ENCODE measurements at places on chromosomes 13 and 19.

- DNase-seq = no peak
Measured at GRCh38 chr13:112852392-112852791, 116.6 kb upstream of the MCF2L start.

DNA sequence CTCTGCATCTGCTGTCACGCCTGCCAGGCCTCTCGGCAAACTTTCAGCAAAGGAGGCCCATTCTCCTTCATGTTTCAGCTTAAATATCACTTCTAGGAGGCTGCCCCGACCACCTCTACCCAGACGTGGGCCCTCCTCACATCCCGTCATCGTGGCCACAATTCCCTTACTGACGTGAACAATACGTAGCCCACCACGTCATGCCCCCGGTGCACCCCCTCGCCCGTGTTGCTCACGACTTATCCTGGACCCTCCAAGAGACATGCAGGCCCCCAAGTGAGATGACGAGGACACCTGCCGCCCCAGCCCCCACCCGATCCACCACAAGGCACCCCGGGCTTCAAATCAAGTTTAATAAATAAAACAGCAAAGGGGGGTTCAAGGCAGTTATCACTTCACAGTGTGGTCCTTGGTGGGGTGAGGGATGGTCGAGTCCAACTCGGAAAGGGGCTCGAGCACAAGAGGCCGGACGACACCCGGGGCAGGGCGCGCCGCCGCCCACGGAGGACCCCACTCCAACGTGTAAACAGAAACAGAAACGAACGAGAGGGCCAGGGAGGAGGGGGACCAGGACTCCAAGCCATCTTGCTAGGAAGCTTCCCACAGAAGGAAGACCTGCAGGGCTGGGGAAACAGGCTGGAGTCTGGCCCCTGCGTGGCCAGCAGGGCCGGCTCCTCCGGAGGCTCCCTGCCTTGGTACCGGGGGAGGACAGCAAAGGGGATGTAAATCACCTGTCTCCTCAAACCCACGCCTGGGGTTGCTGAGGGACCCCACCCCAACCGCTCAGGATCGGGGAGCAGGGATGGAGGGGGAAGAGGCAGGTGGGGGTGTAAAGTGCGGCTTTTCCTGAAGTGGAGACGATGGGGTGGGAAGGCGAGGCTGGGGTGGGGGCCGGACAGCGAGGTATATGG lies 14.3 kb upstream of the PLPP2 start:
- no peak for DNase-seq

GRCh38 chr13:80083081-80083852 lies 257.7 kb downstream of the SPRY2 start:
- DNase-seq = no peak

DNA sequence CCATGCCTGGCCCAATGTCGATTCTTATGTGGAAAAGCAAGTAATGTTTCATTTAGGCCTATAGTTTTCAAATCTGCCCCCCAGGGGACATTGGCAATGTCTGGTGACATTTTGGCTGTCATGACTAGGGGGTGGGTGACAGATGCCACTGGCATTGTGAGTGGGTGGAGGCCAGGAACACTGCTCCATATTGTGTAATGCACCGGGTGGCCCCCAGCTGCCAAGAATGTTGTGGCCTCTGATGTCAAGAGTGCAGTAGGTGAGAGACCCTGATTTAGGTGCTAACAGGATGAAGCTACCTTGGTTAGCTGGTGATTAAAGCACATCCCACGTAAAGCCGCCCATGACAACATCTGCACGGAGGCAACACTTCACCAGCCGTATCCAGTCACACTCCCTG lies 10.8 kb downstream of the C19orf44 start:
- DNase-seq = no peak

- DNase-seq = no peak
Measured at GRCh38 chr13:61179741-61180140, 235.9 kb downstream of the PCDH20 start.

- no peak for DNase-seq
Measured at GRCh38 chr13:40613192-40613818, 53.1 kb downstream of the FOXO1 start.

DNA sequence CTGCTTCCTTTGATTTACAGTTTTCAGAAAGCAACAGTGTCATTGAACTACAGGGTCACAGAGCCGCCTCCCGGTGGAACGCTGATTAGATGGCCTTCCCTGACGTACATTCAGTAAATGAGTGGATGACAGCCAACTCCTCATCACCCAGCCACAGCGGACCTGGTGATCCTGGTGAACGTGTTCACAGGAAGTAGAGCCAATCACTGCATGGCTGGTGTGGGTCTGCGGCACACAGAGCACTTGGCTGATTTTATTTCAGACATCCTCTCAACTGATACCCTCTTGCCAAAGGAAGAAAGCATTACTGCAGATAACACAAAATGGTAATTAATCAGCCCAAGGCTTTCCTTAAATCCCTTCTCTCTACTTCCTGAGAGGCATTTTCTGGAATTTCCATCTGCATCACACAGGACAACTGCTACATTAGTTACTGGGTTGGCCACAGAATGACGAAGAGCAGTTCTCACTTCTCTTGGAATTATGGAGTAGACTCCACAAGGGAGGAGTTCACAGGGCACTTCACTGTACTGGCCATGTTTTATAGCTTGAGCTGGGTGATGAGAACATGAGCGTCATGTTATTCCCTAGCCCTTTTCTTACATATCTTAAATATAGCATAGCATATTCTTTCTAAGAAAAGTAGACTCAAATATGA lies 84.0 kb upstream of the SLC7A1 start:
- no peak for DNase-seq

GRCh38 chr13:49820591-49821215 lies 28.2 kb upstream of the KPNA3 start:
- DNase-seq = no peak

GRCh38 chr19:51439021-51439465 lies 19.2 kb downstream of the SIGLEC8 start:
- DNase-seq = no peak

DNA sequence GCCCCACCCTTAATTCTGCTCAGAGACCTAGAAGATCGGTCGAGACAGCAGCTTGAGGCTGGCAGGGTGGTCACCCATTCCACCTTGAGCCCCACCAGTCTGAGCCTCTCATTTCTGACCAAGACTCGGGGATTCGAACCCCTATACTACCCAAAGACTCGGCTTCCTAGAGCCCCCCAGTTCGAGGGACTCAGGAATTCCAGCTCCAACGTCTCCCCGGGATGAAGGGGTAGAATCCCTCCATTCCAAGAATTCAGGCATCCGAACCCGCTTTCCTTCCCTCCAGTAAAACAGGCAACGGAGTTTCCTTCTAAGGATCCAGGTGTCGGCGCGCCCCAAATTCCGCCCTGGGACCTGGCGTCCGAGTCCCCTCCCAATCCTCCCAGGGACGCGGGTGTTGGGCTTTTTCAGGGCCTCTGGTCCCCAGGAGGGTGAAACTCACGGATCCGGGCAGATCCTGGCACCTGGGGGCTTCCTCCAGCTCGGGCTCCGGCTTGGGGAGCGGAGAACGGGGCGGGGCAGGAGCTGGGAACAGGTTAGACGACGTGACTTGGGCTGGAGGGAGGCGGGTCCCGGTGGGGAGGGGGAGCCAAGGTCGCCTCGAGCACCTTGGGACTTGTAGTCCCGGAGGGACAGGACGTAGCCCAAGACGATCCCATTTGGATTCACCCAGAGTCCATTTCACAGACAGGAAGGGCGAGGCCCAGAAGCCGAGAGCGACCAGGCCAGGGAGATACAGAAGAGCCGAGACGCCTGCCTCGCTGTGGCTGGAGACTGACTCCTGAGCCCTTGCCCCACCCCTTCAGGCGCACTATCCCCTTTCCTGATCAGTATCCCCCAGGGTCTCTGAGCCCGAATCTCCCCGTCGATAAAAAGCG lies at the start of gene PPP1R13L:
PPP1R13L (minus strand) TSS at position 513 of the 878 bp plus-strand sequence. CDS start 6,751 bp downstream, outside the sequence.
- no peak for DNase-seq

- no peak for DNase-seq
Measured at GRCh38 chr13:111486801-111487200, 166.4 kb downstream of the TEX29 start.

DNA sequence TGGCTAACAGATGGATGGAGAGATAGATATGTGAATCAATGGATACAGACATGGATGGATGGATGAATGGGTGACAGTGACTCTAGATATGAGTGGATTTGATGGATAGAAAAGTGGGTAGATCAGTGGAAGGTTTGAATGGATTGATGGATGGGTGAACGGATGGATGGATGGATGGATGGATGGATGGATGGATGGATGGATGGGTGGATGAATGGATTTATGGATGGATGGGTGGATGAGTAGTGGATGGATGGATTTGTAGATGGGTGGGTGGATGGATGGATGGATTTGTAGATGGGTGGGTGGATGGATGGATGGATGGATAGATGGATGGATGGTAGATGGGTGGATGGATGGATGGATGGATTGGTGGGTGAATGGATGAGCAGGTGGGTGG lies 6.8 kb downstream of the CELF5 start:
- no peak for DNase-seq

- no peak for DNase-seq
Measured at GRCh38 chr13:91596842-91597241, 198.4 kb downstream of the GPC5 start.

All from activated B cell treated with CpG ODN at 0.5 μM for 24 hours (primary cell).